ENCODE measurements at places on chromosomes 7 and 10. TPM values are rescaled to one million over a fixed set of nuclear protein-coding genes. Genes with fewer than 3 reads are reported as not detected.

Gene H2BK1
- not detected for polyA plus RNA-seq

Gene LLCFC1
- polyA plus RNA-seq, result not detected

Gene TMEM236
- 0.03 TPM for polyA plus RNA-seq

Gene TUBAL3
- polyA plus RNA-seq, result not detected

Gene LRRN3
- polyA plus RNA-seq, result 0.31 TPM

Gene DTX2
- polyA plus RNA-seq, result 36.1 TPM

Gene SRRM3
- 8.2 TPM for polyA plus RNA-seq

Gene BAIAP2L1
- polyA plus RNA-seq, result 23.8 TPM

All from GM23338 (cell line).